ENCODE measurements at places on chromosomes 7 and 10.
A peak's percentile ranks its signal among the peaks of the same experiment; 100 is the strongest.

- no peak for DNase-seq
These were observed 792.6 kb upstream of the C7orf33 start for GRCh38 chr7:147798001-147798400.

DNA sequence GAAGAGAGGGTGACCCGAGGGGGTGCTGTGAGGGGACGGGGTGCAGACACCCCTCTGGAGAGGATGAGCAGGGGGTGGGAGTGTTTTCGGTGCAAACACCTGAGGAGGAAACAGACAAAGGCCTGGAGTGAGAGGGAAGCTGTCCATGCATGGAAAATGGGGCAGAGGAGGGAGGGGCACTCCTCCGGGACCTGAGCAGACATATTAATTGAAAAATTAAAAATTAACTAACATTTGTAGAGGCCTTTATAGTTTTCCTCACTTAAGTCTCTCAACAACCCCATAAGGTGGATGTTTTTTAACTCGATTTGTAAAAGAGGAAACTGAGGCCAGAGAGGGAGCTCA, 1.2 kb downstream of the VPS37D start:
- DNase-seq = no peak

DNA sequence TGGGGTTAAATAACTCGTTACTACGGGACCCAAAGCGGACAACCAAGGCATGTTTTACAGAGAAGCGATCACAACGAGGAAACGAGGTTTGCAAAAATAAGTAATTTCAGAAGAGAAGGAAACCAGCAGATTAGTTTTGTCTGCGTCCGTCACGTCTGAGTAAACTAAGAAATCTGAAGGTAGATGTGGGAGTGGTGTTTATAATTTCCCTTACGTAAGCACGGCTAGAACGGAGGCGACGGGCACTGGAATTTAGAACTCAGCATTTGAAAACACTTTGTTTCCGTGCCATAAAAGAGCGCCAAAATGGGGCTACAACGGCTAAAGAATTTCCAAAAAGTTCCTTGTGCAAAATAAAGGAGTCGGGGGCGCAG, 718 bp upstream of the UMAD1 start:
- peak; percentile 55 for DNase-seq

DNA sequence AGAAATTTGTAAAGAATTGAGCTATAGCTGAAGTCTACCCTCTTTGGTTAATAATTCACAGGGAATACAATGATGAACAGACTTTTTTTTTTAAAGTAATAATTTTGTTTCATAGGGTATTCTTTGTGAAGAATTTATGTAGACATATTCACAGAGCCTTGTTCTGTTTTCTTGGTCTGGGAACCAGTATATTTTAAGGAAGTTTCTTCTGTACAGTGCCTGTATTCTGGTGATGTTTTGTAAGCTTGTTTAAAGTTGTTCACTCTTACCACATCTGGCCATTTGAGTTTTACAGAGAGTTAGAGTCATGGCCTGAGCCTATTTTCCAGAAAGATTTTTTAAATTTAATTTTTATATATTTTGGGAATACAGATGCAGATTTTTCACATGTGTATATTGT, 70.3 kb downstream of the CCSER2 start:
- DNase-seq = no peak

- no peak for DNase-seq
These were observed 1.2 kb upstream of the LRMDA start for GRCh38 chr10:75430000-75430763.
